CD4-positive, alpha-beta T cell treated with Interferon gamma for 1 hour (primary cell): ENCODE measurements at places on chromosomes 2 and 18.

GRCh38 chr2:212618636-212619035, 80.0 kb upstream of the ERBB4 start:
- DNase-seq: no peak

- DNase-seq: no peak
These were observed 355.5 kb upstream of the ZEB2 start for GRCh38 chr2:144875290-144875969.

GRCh38 chr2:68698567-68699377, 35.8 kb upstream of the ARHGAP25 start:
- DNase-seq: no peak

GRCh38 chr2:216546641-216547403, 48.2 kb downstream of the RPL37A start:
- DNase-seq: no peak

DNA sequence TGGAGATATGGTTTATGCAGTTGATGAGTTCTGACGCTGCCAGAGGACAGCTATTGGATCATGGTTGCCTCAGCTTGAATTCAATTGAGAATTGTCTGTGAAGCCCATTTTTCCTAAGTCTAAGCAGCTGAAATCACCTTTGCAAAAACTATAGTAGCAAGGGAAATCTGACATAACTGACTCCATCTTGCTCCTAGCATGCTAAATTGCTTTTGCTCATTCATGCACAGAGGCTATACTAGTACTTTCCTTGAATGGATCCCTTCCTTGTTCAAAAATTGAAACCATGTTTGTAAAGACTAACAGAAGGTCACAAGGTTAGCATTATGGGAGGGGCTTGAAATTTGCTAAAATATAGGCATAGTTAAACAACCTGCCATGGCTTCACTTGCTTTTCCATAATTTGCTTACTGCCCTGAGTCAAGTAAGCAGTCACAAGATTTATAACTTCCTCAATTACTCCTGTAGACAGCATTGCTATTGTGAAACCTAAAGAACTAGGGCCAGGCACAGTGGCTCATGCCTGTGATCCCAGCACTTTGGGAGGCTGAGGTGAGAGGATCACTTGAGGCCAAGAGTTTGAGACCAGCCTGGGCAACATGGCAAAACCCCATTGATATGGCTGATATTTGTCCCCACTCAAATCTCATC, 41.2 kb downstream of the CHRNA1 start:
- DNase-seq: no peak

DNA sequence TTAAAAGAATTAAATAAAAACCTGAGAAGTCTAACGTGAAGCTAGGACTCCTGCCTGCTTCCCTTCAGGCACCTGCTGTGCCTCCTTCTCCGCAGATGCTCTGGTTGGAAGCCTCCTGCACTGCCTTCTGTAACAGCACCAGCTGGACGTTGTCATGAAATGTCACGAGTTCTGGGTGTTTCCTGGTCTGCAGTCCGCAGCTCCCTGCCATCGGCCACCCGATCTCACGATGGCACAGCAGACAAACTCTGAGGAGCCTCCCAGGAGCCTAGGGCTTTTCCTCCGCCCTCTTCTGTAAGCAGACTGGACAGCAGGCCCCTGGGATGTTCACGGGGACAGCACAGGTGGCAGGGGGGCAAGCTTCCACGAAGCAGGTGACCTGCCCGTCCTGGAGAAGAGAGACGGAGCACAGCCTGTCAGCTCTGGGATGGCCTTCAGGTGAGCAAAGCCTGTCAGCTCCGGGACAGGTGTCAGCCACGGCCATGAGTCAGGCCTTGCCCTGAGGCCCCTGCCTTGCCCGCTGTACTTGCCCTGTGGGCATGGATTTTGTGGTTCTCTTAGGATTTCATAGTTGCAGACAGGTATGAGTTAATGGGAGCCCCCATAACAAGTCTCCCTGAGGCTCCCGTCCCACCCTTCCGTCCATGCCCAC, 110.3 kb downstream of the PXDN start:
- DNase-seq: no peak

GRCh38 chr18:26697186-26697884, 149.0 kb upstream of the KCTD1 start:
- DNase-seq: no peak

DNA sequence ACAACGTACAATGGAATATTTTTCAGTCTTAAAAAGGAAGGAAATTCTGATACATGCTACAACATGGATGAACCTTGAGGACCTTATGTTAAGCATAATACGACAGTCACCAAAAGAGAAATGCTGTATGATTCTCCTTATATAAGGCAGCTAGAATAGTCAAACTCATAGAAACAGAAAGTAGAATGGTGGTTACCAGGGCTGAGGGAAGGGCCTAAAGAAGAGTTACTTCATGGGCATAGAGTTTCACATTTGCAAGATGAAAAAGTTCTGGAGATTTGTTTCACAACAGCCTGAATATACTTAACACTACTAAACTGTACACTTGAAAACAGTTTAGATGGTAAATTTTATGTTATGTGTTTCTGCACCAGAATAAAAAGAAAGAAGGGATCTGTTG, 113.3 kb downstream of the GALNT1 start:
- no peak for DNase-seq

GRCh38 chr18:26044807-26045206, 45.6 kb downstream of the SS18 start:
- no peak for DNase-seq

DNA sequence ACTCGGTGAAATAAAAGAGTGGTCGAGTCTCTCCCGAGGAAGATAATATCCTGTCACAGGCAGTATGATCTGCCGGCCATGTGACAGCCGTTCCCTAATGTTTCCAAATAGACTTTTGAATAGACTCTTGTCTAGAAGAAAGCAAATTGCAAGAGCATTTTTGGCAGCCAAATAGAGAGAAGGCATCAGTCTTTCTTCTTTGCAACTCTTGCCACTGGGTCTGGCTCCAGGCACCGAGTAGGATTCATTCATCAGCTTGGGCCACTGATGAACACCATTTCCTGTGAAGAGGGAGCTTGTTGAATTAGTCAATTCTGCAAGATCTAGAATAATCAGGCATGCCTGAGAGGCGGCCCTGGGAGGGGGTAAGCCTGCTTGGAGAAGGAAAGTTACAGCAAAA, 165.6 kb downstream of the KLHL29 start:
- no peak for DNase-seq

GRCh38 chr2:216274194-216274840, 98.0 kb downstream of the MARCHF4 start:
- DNase-seq: no peak

GRCh38 chr18:34606851-34607250, 103.2 kb upstream of the DTNA start:
- no peak for DNase-seq

DNA sequence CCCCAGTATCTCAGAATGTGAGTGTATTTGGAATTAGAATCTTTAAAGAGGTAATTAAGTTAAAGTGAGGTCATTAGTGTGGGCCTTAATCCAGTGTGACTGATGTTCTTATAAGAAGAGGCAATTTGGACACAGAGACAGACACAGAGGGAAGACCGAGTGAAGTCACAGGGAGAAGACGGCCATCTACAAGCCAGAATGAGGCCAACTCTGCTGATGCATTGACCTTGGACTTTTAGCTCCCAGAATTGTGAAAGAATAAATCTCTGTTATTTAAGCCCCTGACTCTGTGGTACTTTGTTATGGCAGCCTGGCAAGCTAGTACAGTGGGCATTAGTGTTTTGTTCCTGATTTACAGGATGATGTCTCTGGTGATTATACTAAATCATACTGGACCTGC, 64.6 kb downstream of the LTBP1 start:
- no peak for DNase-seq

- no peak for DNase-seq
These were observed 611 bp downstream of the ZNF512 start for GRCh38 chr2:27583390-27583915.

DNA sequence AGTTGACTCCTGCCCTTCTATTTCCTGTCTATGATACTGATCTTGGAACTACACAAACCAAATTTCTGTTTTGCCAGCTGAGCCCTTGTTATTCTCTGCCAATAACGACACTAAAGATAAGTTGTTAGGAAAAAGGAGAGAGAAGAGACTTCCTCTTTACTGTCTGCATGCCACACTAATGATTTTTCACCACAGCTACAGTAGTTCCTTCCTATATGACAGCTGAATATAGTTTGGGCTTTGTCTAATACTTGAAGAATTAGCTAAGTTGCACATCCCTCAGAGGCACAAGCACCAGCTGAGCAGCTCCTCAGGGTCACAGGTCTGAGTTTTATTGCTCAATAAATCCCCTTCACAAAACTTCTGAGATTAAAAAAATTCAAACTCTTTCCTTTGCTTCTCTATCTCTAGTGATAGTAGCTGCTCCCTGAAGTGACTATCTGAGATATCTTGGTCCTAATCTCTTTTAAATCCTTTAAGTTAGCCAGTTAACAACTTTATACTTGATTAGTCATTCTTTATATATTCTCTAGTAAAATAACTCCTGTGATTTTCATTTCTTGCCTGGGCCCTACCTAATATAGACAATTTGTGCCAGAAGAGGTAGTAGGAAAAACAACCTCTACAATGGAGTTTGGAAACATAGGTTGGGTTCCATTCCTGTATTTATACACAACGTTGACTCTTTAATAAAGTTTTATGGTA, 253.0 kb upstream of the CNTNAP5 start:
- DNase-seq: no peak

DNA sequence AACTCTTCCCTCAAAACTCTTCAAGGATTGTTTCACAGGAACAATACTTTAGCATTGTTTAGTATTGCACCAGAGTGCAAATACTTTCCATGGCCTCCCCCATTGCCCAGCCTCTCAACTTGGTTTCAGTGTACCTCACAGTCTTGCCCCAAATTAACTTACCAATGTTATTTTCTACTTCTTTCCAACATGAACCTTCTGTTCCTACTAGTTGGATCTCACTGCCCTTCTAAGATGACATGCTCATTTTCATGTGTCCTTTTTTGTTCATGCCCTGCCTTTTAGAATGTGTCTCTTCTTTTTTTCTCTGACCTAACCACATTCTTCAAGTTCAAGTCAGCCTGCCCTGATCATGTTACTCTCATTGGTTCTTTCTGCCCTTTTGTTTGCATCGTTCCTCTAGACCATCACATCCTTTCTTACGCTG, 4.1 kb downstream of the SPATS2L start:
- no peak for DNase-seq

- no peak for DNase-seq
These were observed 215.7 kb downstream of the ANAPC1 start for GRCh38 chr2:111668274-111668616.

GRCh38 chr2:233857511-233858141, 3.3 kb upstream of the HJURP start:
- DNase-seq: peak; percentile 25

DNA sequence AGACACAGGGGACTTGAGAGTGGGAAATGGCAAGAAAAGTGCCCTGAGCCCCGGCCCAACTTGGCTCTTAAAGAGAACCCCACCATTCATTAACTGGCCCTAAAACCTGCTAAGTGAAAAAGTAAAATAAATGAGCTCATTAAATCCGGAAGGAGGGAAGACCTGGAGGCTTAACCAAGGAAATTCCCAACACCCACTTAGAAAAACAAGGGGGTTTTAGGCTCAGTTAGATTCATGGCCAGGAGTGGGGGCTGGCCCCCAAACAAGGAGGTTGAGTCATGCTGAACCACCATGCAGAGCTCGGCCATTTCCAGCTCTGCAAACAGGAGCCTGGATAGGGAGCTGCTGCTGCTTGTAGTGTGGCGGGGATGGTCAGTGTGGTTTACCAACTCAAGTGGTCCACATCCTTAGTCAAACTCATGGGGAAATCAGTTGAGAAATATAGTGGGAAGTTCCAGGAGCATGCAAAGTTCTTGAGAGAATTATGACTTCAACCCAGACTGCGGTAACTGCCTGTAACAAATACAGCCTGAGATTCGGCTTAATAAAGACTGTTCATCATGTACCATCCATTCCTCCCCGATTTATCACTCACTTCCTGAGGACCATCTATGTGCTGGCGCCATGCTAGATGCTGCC, 39.7 kb upstream of the MRPL19 start:
- no peak for DNase-seq

DNA sequence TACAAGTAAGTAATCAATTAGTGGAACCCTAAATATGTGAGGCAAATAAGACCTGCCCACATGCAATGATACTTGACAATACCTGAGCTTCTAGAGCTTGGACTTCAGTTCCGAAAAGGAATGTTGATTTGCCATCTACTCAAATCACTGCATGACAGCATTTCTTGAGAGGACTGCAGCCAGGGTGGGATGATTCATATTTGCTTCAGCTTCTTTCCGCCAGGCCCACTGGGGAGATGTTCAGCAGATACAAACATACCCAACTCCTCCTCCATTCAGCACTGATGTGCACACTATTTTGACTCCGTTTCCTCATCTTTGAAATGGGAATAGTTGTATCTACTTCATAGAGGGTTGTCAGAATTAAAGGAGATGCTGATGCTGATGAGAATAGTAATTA, 28.8 kb upstream of the TMEM177 start:
- no peak for DNase-seq

DNA sequence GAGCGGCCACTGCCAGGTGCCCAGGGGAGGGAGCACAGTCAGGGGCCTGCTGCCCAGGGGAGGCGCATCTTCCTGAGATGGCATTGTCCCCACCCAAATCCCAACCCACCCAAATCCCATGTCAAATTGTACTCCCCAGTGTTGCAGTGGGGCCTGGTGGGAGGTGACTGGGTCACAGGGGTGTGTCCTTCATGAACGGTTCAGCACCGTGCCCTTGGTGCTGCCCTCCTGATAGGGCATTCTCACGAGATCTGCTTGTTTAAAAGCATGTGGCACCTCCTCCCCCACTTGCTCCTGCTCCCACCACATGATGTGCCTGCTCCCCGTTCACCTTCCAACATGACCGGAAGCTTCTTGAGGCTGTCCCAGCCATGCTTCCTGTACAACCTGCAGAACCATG, 27.6 kb downstream of the ANKMY1 start:
- no peak for DNase-seq

DNA sequence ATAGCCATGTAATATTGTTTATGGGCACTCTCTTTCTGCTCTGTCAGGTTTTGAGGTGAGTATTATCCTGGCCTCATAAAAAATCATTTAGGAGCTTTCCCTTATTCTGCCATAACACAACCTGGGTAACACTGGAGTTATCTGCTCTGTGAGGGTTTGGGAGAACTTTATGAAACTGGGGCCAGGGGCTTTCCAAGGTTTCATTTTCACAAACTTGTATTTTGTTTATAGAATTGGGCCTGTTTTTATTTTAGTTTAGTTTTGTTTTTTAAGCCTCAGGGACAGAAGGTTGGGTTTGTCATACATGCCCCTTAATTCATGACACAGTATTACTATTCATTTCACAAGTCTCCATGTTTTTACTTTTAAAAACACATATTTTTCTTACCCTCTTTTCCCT, 83.5 kb downstream of the IRS1 start:
- no peak for DNase-seq
